ENCODE measurements at places on chromosomes 3 and 15. TPM values are rescaled to one million over a fixed set of nuclear protein-coding genes. Genes with fewer than 3 reads are reported as not detected.

Gene CSPG5
- 1.1 TPM for total RNA-seq

GRCh38 chr3:190854062-190854461 lies 8.4 kb downstream of the GMNC start:
- no peak for DNase-seq

GRCh38 chr3:84925571-84925970 lies 33.2 kb upstream of the CADM2 start:
- no peak for DNase-seq

Gene THRB
- not detected for total RNA-seq

Gene ARPP19
- 96.1 TPM for total RNA-seq

Gene CCDC39
- not detected for total RNA-seq

GRCh38 chr3:32383136-32383711 lies 8.4 kb upstream of the CMTM7 start:
- DNase-seq = no peak

GRCh38 chr15:52464478-52464877 lies 64.2 kb downstream of the MYO5A start:
- no peak for DNase-seq

Gene SLC9A9
- 1.4 TPM for total RNA-seq

- DNase-seq = no peak
Measured at GRCh38 chr3:59754456-59755129, 704.8 kb upstream of the CFAP20DC start.

Gene GTF2E1
- 32.3 TPM for total RNA-seq

Gene ITIH1
- 0.04 TPM for total RNA-seq

GRCh38 chr15:28024889-28025250 lies 74.2 kb downstream of the OCA2 start:
- no peak for DNase-seq

DNA sequence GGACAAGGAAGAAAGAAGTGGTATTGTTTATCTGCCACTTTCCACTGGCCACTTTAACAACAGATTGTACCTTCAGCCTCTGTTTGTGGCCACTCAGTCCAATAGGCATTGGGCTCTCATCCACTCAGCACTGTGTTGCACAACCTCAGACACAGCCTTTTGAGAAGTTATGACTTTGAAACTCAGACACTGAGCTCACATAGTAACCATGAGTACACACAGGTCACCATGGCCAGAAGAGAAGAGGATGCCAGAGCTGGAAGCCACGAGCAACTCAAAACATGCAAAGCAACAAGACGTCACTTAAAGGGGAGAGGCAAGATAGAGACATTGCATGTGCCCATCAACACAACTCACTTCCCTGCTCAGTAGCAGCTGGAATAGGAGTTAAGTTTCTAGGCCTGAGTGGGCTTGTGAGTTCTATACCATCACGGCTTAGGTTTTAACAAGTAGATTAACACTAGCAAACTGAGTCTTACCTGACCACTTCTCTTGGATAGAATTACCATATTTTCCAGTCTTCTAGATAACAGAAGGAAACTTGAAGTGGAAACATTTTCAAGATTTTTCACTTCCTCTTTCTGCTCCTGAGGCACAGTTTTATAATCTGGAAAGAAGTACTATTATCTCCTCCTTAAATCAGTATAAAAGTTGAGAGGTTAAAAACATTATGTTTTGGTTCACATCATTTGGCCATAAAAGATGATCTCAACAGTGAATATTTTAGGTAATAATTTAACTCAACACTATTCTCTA lies 103.5 kb downstream of the IMPG2 start:
- DNase-seq = no peak

GRCh38 chr3:9784965-9785364 lies 7.3 kb downstream of the TADA3 start:
- no peak for DNase-seq

GRCh38 chr3:35223632-35224394 lies 415.5 kb upstream of the ARPP21 start:
- DNase-seq = no peak

GRCh38 chr3:9808345-9809037 lies 1.6 kb upstream of the TTLL3 start:
- DNase-seq = peak; percentile 78

Gene SNX22
- total RNA-seq = 1.6 TPM

Gene PLIN1
- not detected for total RNA-seq

DNA sequence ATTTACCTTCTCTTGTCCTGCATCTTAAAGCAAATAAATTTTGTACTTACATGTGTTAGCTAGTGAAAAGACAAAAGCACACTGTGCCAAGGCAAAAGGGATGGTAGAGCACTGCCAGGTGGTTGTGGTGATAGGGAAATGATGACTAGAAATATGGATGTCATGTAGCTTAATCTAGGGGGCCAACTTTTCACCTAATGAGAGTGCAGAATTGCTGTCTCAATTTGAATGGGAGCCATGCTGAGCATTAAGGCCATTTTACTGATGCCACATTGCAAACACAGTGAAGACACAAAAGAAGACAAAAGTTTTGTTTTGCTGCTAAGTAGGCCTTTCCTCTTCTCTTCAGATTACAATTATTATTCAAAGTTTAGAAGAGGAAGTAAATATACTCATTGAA lies 274.7 kb downstream of the PDCD6IP start:
- DNase-seq = no peak
